ENCODE measurements at places on chromosomes 1 and 21. TPM values are rescaled to one million over a fixed set of nuclear protein-coding genes. Genes with fewer than 3 reads are reported as not detected.

- DNase-seq: no peak
Measured at GRCh38 chr1:71101839-71102376, 21.1 kb upstream of the ZRANB2 start.

DNA sequence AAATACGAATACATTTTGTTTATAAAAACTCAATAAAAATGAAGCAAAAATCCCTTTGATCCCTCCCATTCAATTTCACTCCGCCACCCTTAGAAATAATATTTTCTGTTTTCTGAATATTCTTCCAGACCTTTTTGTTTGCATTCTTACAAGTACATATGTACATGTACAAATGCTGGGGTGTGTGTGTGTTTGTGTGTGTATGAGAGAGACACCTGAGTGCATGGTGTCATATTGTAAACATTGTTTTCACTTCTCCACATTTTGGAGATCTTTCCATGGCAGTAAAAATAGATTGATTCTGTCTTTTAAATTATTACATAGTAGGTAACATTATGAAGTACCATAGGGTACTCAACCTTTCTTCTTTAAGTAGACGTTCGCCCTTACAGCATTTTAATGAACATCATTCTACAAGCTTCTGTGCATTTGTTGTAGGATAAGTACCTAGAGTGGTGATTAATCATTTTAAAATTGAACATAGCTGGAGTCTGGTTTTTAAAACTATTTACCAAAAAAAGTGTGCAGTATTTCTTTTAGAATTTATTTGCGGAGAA is 1.3 kb upstream of the MPC2 start:
- no peak for DNase-seq

DNA sequence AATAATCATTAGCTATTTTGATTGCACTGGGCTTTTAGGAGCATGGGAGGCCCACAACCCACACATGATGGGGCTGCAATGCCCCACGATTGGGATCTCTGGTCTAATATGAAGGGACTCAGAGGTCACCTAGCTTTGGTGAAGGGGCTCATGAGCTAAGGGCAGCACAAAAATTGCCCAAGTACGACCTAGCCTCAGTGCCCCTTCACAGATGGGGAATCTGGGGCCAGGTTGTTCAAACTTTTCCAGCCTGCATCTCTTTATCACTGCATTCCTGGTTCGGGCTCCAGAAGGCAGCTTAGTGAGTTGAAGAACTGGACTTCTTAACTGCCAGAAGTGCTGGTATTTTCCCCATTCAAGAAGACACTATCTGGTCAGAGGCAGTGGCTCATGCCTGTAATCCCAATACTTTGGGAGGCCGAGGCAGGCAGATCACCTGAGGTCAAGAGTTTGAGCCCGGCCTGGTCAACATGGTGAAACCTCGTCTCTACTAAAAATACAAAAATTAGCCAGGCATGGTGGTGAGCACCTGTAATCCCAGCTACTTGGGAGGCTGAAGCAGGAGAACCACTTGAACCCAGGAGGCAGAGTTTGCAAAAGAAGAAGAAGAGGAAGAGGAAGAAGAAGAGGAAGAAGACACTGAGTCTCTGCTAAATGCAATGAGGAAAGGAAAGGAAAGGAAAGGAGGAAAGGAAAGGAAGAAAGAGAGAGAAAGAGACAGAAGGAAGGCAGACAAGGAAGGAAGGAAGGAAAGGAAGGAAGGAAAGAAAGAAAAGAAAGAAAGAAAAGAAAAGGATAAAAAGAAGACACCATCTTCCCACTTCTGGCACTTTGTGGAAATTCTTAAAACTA is 258.5 kb upstream of the IRF2BP2 start:
- DNase-seq: no peak

DNA sequence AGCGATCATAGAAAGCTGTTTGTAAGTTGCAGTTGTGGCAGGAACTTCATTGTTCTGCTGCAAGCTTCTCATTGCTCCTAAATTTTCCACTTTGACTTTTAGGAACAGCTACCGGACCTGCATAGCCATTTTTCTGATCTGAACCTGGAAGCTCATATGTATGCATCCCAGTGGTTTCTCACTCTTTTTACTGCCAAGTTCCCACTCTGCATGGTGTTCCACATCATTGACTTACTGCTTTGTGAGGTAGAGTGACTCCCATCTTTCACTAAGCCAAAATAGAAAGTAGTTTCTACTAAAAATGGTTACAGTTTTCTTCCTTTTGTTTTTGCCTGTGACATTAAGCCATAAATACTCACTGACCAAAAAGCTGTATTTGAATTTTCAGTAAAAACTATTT is 254.2 kb downstream of the GPR52 start:
- no peak for DNase-seq

Gene TRMT13
- 55.5 TPM for total RNA-seq

DNA sequence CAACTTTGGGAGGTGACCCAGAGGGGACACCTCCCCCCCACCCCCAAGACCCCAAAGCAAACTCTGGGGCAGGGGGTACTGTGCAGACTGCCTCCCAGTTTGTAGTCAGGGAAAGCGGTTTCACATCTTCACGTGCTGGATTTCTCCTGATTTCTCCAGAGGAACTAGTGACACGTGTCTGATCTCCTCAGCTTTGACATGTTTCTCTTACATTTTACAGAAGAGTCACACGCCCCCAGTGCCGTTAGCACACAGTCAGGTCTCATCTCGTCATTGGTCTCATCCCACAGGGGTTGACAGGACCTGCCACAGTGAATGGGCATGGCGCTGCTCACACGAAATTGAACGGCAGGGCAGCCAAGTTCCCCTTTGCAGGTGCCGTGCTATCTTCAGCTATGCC is 11.8 kb downstream of the PDPN start:
- no peak for DNase-seq

- DNase-seq: no peak
Measured at GRCh38 chr1:39407896-39408640, 83.4 kb upstream of the BMP8A start.

Gene KCNH1
- total RNA-seq: not detected

Gene LRRC71
- not detected for total RNA-seq

- no peak for DNase-seq
Measured at GRCh38 chr21:40840401-40841125, 6.4 kb downstream of the DSCAM start.

DNA sequence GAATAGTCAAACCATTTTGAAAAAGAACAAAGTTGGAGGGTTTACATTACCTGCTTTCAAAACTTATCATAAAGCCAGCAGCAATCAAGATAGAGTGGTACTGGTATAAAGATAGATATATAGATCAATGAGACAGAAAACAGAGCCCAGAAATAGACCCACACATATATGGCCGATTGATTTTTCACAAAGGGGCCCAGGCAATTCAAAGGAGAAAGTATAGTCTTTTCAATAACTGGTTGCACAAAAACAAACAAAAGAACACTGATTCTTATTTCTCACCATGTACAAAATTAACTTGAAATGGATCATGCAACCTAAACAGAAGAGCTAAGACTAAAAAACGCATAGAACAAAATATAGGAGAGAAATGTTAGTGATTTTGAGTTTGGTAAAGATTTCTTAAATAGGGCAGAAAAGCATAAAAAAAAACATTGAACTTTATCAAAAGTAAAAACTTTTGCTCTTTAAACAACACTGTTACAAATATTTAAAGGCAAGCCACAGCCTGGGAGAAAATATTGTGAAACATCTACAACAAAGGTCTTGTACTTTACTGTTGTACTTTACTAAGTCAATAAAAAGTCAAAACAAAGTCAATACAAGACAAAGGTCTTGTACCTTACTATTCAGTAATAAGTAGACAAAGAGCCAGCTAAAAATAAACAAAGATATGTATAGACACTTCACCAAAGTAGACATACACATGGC is 50.2 kb downstream of the ST3GAL3 start:
- no peak for DNase-seq

GRCh38 chr1:226210571-226211176 is 12.8 kb upstream of the MIXL1 start:
- DNase-seq: no peak

Measured in naive thymus-derived CD8-positive, alpha-beta T cell (primary cell).